ENCODE measurements at places on chromosomes 4 and X.

GRCh38 chrX:142702749-142703148, 323.0 kb upstream of the SPANXN4 start:
- no peak for DNase-seq

DNA sequence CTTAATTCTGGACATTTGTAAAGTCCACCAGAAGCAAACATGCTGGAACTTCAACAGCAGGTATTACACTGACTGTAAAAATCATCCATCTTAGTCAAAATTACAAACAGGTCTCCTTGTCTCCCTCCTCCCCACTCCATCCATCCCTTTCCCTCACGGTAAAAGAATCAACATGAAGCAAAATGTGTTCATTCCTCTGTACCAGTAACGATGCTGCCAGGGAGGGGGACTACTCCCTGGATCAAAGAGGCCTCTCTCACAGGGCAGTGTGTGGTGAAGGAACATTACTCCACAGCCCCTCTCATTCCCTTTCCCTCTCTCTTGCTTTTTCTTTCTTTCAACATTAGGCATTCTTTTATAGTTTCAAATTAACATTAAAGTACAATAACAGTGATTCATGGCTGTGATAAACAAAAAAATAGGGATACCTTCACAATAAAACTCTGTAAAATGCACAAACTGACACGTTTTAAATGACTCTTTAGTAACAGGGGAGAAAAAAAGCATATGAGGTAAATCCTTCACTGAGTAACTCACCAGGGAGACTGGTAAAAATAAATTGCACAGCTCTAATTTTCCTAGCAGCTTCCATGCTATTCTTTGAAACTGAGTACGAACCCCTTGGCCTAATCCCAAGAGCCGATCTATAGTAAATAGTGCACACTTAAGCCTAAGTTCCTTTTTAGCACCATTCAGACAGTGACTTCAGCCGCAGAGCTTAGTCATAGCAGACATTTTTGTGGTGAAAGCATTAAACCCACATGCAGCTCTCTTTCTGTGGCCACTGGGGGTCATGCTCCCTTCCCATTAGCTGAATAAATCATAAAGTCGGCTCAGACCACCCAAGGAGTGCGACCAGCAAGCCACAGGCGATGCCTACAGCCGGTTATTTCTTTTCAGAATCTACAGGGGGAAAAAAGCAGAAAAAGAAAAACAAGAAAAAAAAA, 215.6 kb upstream of the GYPA start:
- peak; percentile 87 for DNase-seq

DNA sequence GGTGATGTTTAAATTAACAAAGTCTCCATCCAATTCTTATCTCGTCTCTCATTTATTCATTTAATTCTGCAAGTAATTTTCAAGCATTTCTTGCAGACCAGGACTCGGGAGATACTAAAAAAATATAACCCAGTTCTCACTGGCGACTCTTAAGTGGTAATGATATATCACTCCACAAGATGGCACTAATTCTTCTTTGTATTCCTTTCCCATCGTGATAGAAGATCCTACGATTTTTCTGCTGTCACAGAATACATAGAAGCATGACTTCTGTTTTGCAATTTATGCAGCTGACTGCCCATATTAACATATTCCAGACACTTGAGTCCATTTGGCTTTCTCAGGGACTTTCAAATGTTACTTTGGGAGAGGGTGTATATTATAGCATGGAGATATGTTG, 64.0 kb upstream of the FGF13 start:
- no peak for DNase-seq

DNA sequence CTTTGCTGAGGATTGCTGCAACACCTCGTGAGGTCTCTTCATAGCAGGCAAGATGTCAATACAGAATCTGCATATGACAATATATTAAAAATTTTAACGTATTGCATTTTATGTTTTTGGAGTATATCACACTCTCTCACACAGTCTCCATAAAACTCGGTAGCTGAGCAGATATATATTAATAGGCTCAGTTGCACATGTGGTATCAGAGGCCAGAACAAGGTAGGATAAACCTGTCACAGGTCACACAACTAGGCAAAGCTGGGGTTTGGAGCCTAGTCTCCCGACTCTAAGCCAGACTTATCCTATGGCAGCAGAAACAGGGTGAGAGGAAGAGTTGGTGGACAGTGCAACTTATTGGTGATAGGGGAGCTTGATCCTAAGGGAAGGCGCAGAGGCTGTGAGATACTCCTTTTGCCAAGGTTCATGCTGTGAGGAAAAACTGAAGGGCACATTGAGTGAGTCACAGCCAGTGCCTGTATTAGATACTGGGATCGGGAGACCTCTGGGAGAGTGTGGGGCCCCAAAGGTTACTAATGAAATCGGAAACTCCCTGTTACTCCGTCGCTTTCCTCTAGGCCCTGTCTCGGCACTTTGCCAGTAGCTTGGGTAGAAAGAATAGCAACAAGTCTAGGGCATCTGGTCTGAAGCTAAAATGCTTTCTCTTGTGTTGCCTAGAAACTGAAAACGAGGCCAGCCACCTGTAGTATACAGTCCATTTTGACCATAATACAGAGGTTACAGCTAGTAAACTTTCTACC, 195.7 kb downstream of the ARHGAP10 start:
- peak; percentile 15 for DNase-seq

GRCh38 chrX:129665916-129666644, 11.3 kb upstream of the APLN start:
- DNase-seq: peak; percentile 28

- DNase-seq: no peak
Observed at GRCh38 chrX:151702026-151702714, 6.9 kb downstream of the PRRG3 start.

GRCh38 chr4:7854697-7855370, 84.8 kb downstream of the AFAP1 start:
- DNase-seq: peak; percentile 27

DNA sequence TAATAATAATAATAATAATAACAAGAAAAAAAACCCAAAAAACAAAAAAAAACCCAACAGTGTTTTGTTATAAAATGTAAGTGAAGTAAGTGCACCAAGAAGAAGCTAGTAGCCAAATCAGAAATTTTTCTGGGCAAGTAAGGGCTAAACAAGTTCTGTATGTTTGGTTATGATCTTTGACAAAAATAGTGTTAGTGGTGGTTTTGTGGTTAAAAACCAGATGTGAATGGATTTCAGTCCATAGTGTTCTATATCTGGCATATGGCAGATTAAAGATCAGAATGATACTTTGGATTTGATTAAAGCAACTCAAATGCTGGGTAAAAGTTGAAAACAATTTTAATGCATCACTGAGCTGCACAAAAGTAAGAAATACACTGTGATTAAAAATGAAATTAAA, 116.5 kb upstream of the NDST4 start:
- no peak for DNase-seq

DNA sequence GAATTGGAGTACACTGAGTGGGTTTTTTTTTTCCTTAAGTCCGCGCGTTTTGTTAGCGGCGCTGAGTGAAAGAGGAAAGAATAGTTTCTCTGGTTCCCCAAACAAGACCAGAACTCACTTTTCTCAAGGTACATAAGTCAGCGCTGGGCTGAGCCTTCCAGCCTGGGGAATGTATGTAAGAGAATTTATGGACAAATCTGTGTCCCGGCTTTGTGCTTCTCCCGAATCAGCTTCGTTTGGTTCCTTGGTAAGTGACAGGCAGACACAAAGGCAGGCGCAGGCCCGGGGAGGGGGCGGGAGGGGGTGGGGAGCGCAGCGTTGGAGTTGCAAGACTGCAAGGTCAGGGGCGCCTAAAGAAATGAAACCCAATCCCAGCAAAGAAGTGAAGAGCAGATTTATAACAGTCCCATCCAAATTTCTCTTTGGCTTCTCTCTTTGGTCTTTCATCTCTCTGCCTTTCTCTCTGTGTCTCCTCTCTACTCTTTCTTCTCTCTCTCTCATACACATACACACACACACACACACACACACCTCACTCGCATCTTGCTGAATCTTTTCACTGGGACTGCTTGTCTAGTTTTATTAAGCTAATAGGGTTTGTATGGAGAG, 981 bp downstream of the TET2 start:
- DNase-seq: no peak

- no peak for DNase-seq
Observed at GRCh38 chr4:190018201-190018920, 8.7 kb downstream of the FRG2 start.

DNA sequence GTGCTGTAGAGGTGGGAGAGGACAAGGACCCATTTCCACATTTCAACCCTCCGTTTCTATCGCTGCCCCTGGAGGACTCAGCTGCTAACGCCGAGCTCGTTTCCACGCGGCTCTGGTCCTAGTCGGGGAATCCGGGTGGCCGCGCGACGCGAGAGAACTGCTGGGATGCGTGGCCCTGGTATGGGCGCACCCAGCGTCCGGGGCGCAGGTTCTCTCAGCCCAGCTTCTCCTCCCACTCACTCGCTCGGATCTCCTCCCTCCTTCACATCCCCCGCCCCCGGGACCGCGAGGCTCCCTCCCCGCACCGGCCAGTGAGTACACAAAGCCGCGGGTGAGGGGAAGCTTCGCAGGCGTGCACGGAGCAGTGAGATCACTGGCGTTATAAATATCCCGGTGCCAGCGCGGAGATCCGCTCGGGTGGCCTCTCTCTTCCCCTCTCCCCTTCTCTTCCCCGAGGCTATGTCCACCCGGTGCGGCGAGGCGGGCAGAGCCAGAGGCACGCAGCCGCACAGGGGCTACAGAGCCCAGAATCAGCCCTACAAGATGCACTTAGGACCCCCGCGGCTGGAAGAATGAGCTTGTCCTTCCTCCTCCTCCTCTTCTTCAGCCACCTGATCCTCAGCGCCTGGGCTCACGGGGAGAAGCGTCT, at the start of gene FGF5:
Gene FGF5 (plus strand): TSS at position 412 of the 649 bp plus-strand sequence. CDS start 161 bp downstream, at position 573.
- DNase-seq: peak; percentile 73

DNA sequence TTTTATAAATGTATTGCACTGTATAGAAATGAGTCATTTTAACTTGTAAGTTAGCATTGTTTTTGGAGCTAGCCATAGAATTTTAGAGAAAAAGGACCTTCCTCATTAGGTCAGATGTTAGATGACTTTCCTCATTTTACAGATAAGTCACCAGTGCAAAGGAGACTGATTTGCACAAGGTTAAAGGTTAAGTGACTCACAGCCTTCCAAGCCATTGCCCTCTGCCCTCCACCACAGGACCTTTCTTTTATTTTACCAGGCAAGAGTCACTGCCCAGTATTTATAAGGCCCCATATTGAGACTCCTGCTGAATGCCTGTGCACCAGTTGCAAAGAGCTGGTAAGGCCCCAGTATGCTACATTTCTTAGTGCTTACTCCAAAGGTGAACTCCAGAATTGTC, 4.2 kb upstream of the ABCG2 start:
- no peak for DNase-seq

DNA sequence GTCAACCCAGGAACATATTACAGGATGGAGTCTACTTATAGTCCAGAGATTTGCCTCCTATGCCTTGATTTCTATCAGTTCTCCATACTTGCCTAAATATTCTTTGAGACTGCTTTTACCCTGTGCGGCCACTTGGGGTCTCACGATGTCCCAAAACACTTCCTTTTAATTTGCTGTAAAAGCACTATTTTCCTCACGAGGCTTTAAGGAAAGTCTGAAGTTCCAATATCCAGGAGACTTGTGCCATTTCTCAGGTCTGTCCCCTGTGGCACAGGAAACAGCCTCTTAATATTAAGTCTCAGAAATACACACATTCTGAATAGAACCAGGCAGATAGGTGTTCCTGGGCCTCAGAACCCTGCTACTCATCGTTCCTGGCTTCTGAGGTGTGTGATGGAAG, 142.9 kb downstream of the TMEM164 start:
- DNase-seq: no peak

GRCh38 chrX:10702031-10702430, 81.6 kb upstream of the MID1 start:
- no peak for DNase-seq

DNA sequence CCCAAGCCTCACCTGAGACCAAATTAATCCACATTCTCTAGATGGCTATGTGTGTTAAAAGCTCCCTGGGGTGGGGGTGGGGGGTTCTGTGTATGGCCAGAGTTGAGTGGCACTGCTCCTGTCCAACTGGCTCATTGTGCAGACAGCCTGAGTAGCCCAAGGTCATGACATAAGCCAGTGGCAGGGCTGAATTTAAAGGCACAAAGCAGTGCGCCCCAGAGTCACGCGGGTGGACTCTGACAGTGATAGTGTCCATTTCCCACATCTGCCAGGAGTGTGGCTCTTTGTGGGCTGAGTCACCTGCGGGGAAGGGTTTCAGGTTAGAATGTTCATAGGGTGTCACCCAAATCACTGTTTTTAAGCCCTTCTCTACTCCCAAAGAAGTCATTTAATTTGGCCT, 45.4 kb downstream of the SCD5 start:
- DNase-seq: no peak

DNA sequence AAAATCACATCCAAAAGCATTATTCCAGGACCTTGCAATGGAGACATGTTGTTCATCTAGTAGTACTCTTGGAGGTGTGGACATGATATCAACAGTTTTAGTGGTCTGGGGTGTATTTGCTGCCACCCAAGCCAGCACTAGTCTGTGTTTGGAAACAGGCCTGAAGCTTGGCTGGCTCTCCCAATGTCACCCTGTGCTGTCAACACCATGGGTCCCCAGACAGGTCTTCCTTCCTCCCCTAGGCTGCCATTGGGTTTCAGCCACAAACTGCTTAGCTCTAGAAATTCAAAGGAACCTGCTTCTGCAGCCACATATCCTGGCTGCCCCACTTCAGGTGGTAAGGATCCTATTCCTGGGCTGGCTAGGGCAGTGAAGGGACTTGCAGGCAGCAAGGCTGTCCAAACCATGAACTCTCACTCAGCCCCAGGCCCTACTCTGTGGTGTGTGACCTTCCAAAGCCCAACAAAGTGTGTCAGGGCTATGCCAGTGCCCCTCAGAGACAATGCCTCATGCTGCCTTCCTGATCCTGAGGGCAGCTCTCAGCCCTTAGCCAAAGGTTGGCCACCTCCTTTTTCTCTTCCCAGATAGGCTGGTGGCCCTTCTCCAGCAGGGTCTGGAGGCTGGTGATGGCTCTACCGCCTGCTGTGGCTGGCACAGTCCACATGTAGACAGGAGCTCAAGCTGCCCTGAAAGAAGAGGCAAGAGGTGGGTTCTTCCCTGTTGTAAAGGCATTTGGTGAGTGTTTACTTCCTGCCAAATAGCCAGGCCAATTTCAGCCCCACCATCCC, 18.3 kb downstream of the AMER1 start:
- DNase-seq: no peak

DNA sequence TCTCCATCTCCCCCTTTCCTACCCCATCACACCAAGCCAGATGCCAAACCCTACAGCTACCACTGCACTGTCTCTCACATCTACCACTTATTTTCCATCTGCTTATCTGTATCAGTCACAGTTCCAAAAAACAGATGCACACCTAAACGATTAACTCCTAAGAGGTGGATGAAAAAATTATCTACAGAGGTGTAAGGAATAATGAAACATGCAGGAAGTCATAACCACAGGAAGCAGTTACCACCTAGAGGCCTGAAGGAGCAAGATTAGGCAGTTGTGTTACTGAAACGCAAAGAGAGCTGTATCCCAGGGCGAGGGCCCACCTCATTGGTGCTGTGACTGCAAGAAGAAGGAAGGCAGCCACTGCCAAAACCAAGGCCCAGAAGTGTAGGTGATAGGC, 87.8 kb upstream of the FAM241A start:
- DNase-seq: no peak

Measured in non-pigmented ciliary epithelial cell (primary cell).